ENCODE measurements at places on chromosomes 3 and 15.
A peak's percentile ranks its signal among the peaks of the same experiment; 100 is the strongest.

DNA sequence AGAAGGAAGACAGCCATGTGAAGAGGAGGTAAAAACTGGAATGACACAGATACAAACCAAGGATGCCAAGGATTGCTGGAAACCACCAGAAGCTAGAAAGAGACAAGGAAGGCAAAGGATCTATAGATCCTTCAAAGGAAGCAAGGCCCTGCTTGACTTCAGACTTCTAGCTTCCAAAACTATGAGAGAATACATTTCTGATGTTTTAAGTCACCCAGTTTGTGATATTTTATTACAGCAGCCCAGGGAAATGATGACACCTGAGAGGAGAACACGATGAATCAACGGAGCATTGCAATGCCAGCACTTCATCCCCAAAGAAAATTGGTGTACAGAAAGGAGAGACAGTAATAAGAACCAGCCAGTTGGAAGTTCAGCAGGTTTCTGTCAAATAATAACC is 116.3 kb downstream of the MAGI1 start:
- no peak for DNase-seq

GRCh38 chr15:61839546-61839945 is 220.7 kb downstream of the VPS13C start:
- no peak for DNase-seq

DNA sequence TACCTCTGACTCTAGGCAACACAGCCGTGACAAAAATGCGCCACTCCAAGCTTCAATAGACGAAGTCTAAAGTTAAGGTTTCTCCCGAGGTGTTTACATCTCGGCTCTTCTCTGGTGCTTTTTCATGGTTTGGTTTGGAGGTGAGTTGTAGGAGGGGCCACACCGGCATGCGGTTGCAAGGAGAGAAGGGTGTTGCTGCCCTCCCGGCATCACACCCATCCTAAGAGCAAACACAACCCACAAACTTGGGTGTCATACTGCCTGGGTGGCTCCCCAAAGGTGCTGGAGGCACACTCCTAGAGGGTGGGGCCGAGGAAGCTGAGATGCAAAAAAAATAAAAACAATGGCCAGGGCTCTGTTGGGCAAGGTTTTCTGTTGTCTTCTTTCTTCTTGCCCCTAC is 225.2 kb upstream of the ICE2 start:
- peak; percentile 11 for DNase-seq

DNA sequence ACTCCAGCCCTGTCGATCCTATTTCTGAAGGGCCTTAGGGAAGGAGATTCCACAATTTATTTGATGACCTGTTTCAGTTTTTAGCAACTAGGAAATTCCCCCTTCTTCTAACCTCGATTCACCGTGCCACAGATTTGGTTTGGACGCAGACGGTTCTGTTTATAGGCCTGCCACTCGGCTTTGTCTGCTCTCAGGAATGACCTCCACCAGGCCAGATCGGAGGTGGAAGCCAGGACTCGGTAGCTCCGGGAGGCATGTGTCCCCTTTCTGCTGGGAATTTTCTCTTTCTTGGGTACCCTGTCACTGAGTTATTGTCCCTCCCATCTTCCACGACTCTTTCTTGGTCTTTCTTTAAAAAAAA is 85.5 kb upstream of the ETV5 start:
- DNase-seq, result no peak

DNA sequence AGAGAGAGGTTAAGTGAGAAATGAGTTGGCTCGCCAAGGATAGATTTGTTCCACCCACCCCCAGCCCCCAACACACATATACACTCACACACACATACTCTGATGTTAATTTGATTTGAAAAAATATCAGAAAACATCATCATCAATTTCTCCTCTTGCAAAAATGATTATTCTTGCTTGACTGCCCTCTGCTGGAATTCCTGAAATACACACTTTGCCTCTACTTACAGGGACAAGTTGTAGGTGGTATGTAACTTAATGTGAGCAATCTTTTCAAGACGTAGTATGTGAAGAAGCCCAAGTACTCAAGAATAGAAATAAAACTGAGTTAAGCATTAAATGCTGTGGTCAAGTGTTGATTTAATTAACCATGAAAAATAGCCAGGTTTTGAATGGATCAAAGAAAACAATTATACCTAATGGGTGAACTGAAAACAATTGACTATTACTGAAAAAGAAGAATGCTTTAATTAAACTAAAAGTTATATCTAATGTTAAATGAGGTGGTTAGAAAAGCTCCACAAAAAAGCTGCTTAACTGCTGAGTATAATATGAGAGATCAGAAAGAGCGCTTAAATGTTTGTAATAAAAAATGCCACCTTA is 46.6 kb upstream of the MDFIC2 start:
- DNase-seq, result no peak

GRCh38 chr3:12339701-12340480 is 51.0 kb downstream of the PPARG start:
- no peak for DNase-seq

- DNase-seq, result no peak
Observed at GRCh38 chr3:10867384-10867783, 51.4 kb downstream of the SLC6A11 start.

DNA sequence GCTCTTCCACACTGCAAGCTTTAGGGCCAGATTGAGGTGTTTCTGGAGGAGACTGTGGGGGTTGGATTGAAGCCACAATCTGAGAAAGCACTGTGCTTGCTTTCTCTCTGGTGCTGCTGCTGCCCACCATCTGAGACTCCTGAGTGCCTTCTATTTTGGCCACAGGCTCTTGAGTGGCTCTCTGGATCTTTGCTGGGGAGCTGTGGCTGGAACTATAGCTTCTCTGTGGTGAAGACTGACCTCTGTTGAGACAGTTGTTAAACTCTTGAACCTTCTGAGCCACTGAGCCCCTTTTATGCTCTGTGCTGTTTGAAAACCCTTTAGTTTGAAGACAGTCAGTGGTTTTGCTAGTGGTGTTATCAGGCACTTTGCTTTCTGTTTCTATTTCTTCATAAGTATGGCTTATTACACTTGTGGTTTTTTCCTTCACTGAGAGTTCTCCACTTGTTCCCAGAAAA is 108.7 kb upstream of the TSPAN3 start:
- DNase-seq, result no peak

- peak; percentile 65 for DNase-seq
Observed at GRCh38 chr15:85667491-85668424, 127.0 kb downstream of the KLHL25 start.

Measured in effector CD4-positive, alpha-beta T cell (primary cell).